Osteocyte (in vitro differentiated cells): ENCODE measurements at places on chromosomes 6 and 20. TPM values are rescaled to one million over a fixed set of nuclear protein-coding genes. Genes with fewer than 3 reads are reported as not detected.

- H3K36me3 ChIP-seq: peaks cover 3% of the 10 kb centered on the region
- H3K4me1 ChIP-seq: peaks cover 26% of the 10 kb centered on the region
- peak overlapping the region; percentile 80 for H3K27ac ChIP-seq
- peaks cover 12% of the 10 kb centered on the region for H3K27me3 ChIP-seq
Measured at GRCh38 chr6:98946879-98947410, 801 bp downstream of the FBXL4 start.

GRCh38 chr6:40599555-40599954 lies 12.4 kb upstream of the LRFN2 start:
- H3K27ac ChIP-seq: no peak overlapping the region
- no peaks in the 10 kb centered on the region for H3K4me1 ChIP-seq
- peaks cover 16% of the 10 kb centered on the region for H3K27me3 ChIP-seq

DNA sequence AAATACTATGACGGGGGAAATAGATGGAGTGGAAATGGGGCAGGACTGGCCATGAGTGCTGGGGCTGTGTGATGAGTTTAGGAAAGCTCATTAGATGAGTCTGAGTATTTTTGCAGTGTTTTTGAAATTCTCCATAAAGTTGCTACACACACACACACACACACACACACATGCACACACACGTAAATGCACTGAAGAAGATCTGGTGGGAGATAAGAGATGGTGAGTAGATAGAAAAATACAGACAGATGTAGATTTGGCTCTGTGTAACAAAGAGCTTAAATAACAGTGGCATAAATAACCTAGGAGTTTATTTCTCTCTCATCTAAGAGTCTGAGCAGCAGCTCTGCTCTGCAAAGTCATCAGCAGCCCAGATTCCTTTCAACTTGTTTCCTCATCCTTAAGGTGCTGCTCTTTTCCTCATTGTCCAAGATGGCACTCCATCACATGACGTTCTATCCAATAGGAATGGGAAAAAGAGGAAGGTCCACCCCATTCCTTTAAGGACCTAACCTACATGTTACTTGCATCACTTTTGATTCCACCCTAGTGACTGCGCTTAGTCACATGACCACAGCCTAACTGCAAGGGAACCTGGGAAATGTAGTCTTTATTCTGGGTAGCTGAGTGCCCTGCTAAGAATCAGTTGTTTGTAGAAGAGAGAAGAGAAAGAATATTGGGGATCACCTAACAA lies 76.4 kb downstream of the EYA2 start:
- DNase-seq: no peak
- H3K4me3 ChIP-seq: no peak overlapping the region
- no peaks in the 10 kb centered on the region for H3K4me1 ChIP-seq
- H3K27me3 ChIP-seq: peaks cover 44% of the 10 kb centered on the region

DNA sequence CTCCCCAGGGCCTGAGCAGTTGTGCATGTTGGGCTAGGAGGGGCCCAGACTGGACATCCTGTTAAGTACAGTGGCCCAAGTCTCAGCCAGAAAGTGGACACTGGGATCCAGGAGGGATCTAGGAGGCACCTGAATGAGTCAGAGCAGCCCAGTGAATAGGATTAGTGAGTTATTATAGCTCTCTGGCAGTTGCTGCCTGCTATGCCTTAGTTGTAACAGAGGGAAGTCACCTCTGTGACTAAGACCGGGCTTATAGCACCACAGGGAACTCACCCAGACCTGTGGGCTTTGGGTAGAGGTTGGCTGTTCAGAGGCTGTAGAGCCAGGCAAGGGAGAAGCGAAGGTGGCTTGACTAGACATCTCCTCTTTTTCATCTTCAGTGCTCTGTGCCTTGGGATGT lies 39.0 kb upstream of the AAR2 start:
- H3K27me3 ChIP-seq: no peaks in the 10 kb centered on the region
- H3K27ac ChIP-seq: no peak overlapping the region
- DNase-seq: no peak
- H3K4me3 ChIP-seq: no peak overlapping the region
- no peaks in the 10 kb centered on the region for H3K4me1 ChIP-seq
- peaks cover 18% of the 10 kb centered on the region for H3K36me3 ChIP-seq

- no peak overlapping the region for H3K4me3 ChIP-seq
- peaks cover 30% of the 10 kb centered on the region for H3K36me3 ChIP-seq
- no peaks in the 10 kb centered on the region for H3K27me3 ChIP-seq
Measured at GRCh38 chr6:2784061-2784460, 18.9 kb downstream of the WRNIP1 start.

Gene MMP24OS
- total RNA-seq: 118 and 120 TPM in 2 replicates
